ENCODE measurements at places on chromosomes 12 and 14. TPM values are rescaled to one million over a fixed set of nuclear protein-coding genes. Genes with fewer than 3 reads are reported as not detected.

Gene TC2N
- polyA plus RNA-seq = 23.9 TPM

Gene CARMIL3
- polyA plus RNA-seq = 0.89 TPM

Gene SMAGP
- 6.5 TPM for polyA plus RNA-seq

DNA sequence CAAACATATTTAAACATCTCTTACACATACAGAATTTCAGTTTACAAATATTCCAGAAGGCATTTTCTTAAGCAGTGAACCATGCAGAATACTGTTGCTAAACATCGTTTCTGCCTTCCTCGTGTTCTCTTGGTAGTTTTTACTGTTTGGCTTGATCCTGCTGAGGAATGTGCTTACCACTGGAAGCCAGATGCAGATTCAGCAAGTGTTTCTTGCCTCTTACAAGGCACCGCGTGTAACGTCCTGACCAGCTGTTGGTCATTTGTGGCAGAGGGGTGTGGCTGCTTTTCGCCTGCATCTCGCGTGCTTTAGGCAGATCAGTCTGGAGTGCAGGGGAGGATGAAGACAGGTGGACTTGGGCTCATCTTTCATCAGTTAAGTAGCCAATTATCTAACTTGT, 12.4 kb downstream of the EIF2B1 start:
- no peak overlapping the region for H3K4me3 ChIP-seq
- no peaks in the 10 kb centered on the region for H3K4me1 ChIP-seq
- H3K27ac ChIP-seq = no peak overlapping the region
- DNase-seq = no peak
- H3K36me3 ChIP-seq = peaks cover 62% of the 10 kb centered on the region

DNA sequence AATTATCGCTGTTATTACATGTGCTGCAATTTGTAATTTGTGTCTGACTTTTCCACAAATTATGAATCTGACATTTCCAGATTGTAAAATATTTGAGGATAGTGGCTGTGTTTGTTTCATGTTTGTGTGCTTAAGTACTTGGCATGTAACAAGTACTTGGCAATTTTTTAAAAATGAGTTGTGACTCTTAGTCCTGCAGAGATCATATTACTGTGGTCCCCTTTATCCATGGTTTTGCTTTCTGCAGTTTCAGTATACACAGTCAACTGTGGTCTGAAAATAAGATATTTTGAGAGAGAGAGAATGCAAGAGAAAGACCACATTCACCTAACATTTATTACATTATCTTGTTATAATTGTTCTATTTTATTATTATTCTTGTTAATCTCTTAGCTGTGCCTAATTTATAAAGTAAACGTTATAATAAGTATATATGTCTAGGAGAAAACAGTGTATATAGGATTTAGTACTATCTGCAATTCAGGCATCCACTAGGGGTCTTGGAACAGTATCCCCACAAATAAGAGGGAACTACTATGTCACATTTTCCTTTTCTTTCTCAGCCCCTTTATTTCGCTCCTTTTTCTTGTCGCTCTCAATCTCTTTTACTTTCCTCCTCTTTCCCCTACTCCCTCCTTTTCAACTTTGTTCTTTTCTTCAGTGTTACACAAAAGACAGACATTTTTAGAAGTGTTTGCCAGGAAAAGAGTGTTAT, 176.1 kb downstream of the FUT8 start:
- no peaks in the 10 kb centered on the region for H3K4me1 ChIP-seq
- DNase-seq = no peak
- no peaks in the 10 kb centered on the region for H3K36me3 ChIP-seq
- H3K4me3 ChIP-seq = no peak overlapping the region

All from thymus (tissue), 14 donors.